ENCODE measurements at places on chromosomes 2 and 18.

GRCh38 chr2:64492272-64492671, 31.9 kb upstream of the AFTPH start:
- no peak for DNase-seq

GRCh38 chr2:224689539-224689938, 26.6 kb downstream of the CCDC195 start:
- no peak for DNase-seq

- DNase-seq = no peak
Observed at GRCh38 chr2:176852667-176853066, 359.9 kb upstream of the HNRNPA3 start.

GRCh38 chr2:178993788-178994187, 56.1 kb downstream of the CCDC141 start:
- no peak for DNase-seq

GRCh38 chr18:2905854-2906703, 59.3 kb downstream of the EMILIN2 start:
- no peak for DNase-seq

DNA sequence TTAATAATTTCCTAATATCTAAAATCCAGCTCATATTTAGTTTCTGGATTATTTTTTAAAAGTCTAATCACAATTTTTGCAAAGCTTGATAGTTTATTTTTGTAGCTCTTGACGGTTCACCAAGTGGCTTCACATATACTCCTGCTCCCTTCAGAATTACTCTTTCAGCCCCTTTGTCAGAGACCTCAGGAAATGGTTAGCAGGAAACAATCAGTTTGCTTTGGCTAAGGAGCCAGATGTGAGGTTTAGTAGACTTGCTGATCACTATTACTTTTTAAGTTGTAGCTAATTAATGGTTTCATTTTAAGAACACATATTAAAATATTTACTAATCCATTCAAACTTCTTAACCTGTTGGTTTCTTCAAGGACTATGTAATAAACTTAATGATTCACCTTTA, 2.3 kb downstream of the RBBP8 start:
- DNase-seq = no peak

DNA sequence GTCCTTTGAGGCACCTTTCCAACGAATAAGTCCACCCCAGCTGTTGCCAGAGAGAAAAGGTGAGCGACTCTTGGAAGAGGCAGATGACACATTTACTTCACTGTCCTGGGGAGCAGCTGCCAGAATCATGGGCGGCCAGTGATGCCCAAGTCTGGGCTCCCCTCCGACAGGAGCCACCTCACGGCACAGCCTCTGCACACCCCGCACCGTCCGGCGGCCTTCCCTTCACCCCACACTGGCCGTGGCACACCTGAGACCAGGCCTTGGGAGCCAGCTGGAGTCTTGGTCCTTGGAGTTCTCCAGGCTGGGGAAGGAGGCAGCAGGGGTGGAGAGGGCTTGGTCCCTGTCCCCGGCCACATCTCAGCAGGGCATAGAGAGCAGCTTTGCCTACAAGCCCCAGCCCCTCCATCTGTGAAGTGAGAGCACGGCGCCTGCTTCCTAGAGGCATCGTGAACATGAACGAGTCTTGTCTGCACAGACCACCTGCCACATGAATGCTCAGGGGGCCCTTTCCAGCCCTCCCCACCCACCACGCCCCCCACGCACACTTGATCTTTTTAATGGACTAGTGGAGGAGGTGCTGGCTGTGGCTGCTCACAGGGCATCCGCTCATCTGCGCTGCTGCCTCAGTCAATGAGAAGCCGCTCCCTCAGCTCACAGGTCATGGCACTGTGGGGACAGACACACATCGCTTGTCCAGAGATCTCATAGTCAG, 400.2 kb upstream of the MYT1L start:
- no peak for DNase-seq

DNA sequence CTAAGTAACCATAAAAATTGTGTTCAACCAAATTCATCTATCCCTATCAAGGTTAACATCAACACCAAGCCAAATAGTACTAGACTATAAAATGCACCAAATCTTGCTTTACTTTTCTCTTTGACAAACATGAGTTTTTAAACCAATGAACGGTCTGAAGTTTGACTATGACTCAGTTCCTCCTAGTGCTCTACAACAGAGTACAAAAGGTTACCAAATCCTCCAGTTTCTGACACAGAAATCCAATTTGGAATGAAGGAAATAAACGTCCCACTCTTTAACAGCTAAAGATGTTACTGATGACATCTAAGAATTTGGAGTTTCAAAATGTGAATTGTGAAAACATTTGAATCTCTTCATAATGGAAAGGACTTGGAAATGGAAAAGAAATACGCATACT, 11.8 kb upstream of the ACVR1 start:
- no peak for DNase-seq

- DNase-seq = no peak
Observed at GRCh38 chr18:21943456-21943855, 202.9 kb downstream of the MIB1 start.

- no peak for DNase-seq
Observed at GRCh38 chr2:139836769-139837168, 1056.6 kb upstream of the NXPH2 start.

- no peak for DNase-seq
Observed at GRCh38 chr18:28034567-28034966, 142.4 kb downstream of the CDH2 start.

- no peak for DNase-seq
Observed at GRCh38 chr2:202114795-202115194, 41.7 kb downstream of the KIAA2012 start.

GRCh38 chr2:83826577-83826976, 632.5 kb downstream of the SUCLG1 start:
- DNase-seq = no peak

DNA sequence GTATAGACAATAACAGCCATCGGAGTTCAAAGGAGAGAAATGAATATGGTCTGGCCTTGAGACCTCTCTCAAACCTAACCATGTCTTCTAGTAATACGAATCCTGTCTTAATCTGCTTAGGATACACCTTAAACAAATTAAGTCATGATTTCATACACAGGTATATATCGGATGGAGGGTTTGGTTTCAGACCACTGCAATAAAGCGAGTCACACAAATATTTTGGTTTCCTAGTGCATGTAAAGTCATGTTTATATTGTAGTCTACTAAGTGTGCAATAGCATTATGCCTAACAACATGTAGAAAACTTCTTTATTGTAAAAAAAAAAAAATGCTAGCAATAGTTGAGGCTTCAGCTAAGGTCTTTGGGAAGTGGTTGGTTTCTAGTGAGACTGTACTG, 73.8 kb downstream of the EML6 start:
- DNase-seq = no peak

DNA sequence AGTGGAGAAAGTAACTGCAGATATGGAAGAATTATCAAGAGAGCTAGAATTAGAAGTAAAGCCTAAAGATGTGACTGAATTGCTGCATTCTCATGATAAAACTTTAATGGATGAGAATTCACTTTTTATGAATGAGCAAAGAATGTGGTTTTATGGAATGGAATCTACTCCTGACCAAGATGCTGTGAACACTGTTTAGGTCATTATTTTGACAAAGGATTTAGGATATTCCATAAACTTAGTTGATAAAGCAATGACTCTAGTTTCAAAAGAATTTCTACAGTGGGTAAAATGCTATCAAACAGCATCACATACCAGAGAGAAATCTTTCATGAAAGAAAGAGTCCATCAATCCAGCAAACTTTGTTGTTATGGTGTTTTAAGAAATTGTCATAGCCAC, 1317.7 kb upstream of the ACVR2A start:
- DNase-seq = no peak

DNA sequence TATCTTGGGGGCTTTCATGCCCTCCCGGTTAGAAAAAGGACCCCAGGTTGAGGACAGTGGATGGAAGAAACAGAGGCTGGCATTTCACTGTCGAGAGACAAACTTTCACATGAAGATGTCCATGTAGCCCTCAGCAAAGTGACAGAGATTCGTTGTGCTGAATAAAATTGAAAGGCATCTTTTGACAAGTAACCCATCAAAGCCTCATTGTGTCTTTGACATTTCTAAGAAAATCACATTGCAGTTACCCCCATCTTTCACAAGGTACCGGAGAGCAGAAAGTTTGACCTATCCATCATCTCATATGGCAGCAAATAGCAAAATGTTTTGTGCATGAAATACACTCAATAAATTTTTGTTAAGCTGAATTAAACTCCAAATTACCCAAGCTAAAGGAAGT, 2.0 kb upstream of the MBP start:
- DNase-seq = no peak

- DNase-seq = peak; percentile 74
Observed at GRCh38 chr2:197453914-197454398, 604 bp downstream of the COQ10B start.

Data from HTR-8/SVneo (cell line).